ENCODE measurements at places on chromosomes 4 and X.

GRCh38 chrX:13081395-13082205 lies 37.2 kb upstream of the FAM9C start:
- no peak for DNase-seq

- no peak for DNase-seq
Measured at GRCh38 chr4:22897520-22898108, 204.9 kb downstream of the GBA3 start.

DNA sequence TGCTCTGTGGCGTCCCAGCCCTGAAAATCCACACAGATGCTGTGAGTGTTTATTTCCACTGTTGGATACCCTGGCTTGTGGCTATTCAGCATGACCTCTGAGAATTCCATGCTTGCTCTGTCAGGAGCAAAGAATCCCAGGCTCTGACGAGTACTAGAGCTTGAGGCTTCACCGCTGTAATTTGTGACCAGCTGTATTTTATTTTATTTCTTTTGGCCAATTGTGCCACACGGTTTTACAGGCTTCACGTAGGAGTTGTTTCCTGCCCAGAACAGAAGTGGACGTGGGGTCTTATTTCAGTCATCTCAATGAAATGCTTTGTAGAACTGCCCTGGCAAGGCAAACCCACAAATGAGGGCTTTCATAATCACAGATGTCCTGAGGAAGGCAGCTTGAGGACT lies 69.4 kb upstream of the CLDN34 start:
- DNase-seq: no peak

DNA sequence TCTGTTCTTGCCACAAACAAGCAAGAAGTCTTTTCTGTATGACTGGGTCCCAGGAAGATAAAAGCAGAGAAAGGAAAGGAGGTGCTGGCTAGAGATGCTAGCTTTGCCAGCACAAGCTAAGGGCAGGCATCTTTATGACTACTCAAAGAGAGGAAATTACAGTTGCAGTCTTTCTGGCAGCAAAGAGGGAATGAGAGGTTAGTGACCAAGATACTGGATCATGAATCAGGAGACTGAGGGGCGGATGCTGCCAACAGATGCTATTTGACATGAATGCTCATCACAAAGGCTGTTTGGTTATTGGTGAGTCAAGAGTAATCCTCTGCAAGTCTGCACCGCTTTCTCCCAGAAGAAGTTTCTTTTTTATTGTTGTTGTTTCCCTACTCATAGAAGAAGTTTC lies 5.5 kb upstream of the XIAP start:
- no peak for DNase-seq

DNA sequence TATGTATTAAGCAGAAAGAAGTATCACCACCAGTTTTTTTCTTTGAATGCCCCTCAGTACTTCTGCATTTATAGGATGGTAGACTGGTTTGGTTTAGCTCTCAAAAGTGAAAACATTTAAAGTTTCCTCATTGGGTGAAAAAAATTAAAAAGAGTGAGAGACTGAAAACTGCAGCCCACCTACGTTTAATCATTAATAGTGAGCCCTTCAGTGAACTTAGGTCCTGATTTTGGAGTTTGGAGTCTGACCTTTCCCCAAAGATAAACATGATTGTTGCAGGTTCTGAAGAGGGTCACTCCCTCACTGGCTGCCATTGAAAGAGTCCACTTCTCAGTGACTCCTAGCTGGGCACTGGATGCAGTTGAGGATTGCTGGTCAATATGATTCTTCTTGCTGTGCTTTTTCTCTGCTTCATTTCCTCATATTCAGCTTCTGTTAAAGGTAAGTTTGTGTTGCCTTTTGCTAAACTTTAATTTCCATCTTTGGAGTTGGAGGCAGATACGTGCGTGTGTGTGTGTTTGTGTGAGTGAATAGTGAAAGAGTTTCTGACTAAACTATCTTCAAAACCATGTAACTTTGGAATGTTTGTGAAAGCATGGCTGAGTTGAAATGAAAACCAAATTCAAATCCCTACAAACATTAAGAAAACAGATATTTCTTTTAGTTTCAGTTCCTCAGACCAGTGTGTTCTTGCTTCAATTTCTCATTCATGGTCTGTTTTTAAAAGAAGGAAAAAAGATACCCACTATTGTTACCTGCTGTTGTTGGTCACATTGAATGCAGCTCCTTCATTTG lies at the start of gene MTTP:
TSS of gene MTTP (plus strand) at position 295 of the 795 bp plus-strand sequence. CDS start at position 381, 86 bp downstream.
- no peak for DNase-seq

DNA sequence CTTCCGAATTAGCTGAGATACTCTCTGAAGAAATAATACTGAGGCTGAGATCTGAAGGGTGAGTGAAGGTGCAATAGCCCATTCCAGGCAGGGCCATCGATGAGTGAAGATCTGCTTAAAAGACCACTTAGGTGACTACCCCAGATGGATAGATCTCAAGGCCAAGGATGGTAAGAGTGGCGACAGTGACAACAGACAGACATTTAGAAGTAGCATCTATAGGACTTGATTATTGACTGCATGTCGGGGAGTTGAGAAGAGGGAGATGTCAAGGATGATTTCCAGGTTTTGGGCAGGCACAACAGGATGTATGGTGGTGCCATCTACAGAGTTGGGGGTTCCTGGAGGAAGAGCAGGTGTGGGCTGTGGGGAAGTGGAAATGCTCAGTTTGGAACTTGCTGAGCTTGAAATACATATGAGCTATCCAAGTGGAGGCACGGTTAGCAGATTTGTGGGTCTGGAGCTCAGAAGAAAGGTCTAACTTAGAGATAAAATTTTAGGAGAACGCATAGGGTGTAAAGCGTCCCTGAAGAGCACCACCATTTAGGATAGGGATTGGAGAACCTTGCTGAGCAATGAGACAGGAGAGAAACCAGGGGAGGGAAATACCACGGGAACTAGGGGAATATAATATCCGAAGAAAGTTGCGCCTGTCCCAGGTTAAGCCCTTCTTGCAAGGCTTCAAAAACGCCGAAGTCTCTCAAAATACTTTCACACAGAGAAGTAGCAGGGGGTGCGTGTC lies 688 bp downstream of the UFSP2 start:
- no peak for DNase-seq

DNA sequence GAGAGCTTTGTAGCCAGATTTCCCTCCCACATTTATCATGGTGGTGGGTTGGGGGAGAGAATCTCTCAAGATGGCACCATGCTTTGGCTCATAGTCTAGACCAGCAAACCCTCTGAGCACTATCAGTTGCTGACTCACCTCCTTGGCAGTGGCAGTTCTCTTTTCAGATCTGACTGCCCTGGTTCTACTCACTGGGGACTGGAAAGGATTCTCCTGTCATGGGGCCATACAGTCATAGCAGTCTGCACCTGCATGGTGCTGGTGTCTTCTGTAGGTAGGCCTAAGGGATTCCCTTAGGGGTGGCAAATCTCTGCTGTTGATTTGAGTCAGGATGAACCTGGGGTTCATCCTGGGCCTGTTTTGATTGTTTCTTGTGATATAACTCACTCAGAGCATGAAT lies 2.6 kb downstream of the TEX13B start:
- no peak for DNase-seq

GRCh38 chr4:10184041-10184440 lies 67.4 kb upstream of the WDR1 start:
- DNase-seq: no peak

DNA sequence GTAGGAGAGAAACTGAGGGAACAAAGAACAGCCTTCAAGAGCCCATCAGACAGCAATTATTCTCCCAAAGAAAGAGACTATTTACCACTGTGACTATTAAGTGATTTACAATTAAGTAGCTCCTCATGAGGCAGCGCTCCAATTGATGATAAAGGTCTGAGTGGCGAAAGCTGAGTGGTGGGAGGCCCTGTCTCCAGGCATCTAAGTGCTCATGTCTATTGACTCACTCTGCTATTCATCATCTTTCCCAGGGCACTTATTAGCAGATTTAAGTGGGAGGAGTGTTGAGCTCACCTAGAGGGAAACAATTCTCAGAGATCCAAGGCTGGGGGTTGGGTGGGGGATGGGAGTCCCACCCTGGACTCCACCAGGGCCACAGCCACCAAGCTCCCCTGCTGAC lies 23.3 kb downstream of the AMER1 start:
- no peak for DNase-seq

GRCh38 chrX:46653482-46653881 lies 79.9 kb downstream of the CHST7 start:
- no peak for DNase-seq

GRCh38 chr4:184816962-184817361 lies 8.8 kb downstream of the ACSL1 start:
- DNase-seq: no peak

DNA sequence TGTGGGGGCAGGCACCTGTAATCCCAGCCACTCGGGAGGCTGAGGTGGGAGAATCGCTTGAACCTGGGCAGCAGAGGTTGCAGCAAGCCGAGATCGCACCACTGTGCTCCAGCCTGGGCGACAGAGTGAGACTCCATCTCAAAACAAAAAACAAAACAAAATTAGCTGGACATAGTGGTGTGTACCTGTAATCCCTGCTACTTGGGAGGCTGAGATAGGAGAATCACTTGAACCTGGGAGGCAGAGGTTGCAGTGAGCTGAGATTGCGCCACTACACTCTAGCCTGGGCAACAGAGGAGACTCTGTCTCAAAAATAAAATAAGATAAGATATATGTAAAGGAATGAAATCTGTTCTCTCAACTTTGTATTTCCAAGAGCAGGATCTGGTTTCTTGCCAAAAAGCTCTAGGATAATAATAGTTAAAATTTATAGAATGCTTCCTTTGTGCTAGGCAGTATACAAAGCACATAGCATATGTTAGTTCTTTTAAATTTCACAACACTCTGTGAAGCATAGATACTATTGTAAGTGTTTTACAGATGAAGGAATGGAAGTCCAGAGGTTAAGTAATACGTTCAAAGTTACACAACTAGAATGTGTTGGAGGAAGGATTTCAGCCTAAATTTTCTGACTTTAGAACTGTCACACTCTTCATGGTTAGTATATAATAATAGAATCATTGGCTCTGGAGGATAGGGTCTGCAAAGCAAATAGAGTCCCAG lies 10.3 kb downstream of the MRPL1 start:
- DNase-seq: no peak

DNA sequence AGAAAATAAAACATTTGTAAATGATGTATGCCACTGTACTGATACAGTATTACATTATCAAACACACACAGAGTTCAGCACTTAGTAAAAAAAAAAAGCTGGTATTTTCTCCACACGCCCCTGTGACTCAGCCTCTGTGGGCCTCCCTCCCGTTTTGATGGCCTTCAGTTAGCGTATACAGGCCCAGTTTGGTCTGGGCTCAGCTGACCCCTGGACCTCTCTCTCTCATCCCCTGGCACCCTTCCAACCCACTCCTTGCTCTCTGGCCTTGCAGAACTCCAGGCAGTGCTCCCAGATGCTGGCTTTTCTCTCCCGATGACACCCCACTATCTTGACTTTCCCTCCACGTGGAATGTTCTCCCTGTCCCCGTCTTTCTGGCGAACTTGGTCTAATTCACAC lies 89.0 kb upstream of the LIMCH1 start:
- DNase-seq: no peak

DNA sequence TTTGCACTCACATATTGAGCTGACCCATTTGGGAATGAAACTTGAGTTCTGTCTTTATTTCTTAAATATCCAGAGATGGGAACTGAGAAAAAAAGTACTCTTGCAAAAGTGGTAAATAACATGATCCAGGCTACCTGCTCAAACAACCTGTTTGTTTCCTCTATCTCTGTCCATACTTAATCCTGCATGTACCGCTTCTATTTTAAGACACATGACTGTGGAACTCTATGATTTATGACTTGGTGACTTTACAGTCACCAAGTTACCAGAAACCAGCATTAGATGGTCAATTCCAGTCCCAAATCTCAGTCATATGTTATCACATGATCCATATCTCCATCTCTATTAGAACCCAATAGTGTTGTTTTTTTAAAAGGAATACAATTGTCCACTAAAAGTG lies 606.7 kb downstream of the EPHA5 start:
- DNase-seq: no peak

DNA sequence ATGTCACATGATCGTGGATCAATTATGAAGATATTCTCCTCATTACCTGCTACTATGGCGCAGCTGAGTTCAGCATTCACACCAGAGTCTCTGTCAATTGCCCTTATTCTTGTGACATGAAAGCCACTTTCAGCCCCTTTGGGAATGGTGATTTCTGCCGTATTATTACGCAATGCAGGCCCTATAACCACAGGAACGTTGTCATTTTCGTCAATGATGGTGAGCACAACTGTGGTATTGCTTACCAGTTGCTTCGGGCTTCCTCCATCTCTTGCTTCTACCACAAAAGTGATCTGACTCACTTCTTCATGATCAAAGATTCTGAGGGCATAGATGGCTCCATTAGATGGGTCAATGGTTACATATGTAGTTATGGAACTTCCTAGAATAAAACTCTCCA lies 2.1 kb downstream of the PCDH18 start:
- DNase-seq: no peak

DNA sequence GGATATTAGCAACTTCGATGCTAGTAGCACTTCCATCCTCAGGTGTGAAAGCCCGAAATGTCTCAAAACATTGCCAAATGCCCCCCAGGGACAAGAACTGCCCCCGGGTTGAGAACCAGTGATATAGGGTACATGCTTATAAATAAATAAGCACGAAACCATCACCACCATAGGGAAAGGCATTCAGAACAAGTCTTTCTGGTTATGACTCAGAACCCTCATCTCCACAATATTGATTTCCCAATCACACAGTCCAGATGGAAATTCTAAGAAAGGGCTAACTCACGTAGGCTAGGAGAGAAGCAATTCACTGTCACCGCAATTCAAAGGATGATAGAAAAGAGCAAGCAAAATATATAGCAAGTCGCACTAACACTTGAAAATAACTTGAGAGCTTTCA lies 84.8 kb downstream of the ANOS1 start:
- DNase-seq: no peak

- no peak for DNase-seq
Measured at GRCh38 chr4:53043055-53043454, 180.9 kb downstream of the RASL11B start.

DNA sequence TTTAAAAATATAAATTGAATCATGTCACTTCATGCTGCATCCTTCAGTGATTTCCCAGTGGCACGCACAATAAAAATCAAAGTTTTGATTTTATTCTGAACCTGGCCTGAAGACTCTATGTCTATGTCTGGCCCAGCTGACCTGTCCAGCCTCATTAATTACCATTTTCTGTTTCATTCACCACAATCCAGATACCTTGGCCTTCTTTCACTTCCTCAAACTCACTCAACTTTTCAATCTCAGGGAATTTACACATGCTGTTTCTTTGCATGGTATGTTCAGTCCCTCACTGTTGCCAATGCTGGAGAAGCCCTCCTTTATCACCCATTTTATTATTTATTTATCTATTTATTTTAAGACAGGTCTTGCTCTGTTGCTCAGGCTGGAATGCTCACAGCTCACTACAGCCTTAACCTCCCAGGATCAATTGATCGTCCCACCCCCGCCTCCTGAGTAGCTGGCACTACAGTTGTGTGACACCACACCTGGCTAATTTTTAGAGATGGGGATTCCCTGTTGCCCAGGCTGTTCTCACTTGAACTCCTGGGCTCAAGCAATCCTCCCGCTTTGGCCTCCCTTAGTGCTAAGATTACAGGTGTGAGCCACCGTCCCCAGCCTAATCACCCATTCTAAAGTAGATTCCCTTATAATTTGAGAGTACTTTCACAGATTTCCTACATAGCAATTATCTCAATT lies 43.1 kb downstream of the ZGRF1 start:
- no peak for DNase-seq

GRCh38 chrX:16786791-16787735 lies 797 bp downstream of the TXLNG start:
- DNase-seq: peak; percentile 46

Data from stimulated activated CD8-positive, alpha-beta memory T cell treated with anti-CD3 and anti-CD28 coated beads, Interleukin-15, amount 100 ng/mL, for 48 hours (primary cell).